BJ (cell line): ENCODE measurements at places on chromosomes 11 and 22. TPM values are rescaled to one million over a fixed set of nuclear protein-coding genes. Genes with fewer than 3 reads are reported as not detected.

Gene KDM2A
- 44.9 and 63.5 TPM in 2 replicates for polyA plus RNA-seq

- no peak for DNase-seq
Measured at GRCh38 chr11:80371931-80372330, 931.1 kb upstream of the TENM4 start.

DNA sequence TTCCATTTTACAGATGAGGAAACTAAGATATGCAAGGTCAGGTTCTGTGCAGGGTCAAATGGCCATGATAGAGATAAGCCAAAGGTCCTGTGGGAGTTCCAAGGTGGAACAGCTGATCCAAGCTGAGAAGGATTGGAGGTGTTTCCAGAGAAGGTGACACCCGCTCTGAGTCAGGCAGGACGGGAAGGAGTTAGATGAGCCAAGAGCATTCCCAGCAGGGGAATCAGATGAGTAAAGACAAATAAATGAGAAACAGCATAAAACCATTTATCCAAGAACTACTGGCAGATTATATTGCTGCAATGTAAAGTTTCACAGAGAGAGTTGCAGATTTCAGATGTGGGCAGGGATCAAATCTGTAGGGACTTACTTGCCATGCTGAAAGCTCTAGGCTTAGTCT lies 18.9 kb upstream of the HEPHL1 start:
- DNase-seq = no peak

DNA sequence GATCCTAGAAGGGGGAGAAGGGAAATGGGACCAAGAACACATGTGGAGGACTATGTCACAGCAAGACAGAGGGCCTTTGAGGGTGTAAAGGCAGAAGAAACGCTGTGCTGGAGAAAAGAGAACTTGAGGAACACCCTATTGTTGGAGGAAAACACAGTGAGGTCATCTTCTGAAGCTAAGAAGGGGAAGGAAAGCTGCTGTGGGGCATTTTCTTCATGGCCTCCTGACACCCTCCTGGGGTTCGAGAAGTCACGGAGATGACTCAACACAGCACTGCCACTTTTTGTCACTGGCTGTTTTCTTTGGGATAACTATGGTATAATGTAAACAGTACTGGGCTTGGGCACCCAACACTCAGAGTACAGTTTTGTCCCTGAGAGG lies 492.6 kb upstream of the CADM1 start:
- DNase-seq = no peak

Gene CCS
- 23.9 and 36.4 TPM in 2 replicates for polyA plus RNA-seq

GRCh38 chr11:19674836-19675235 lies 37.8 kb upstream of the NAV2 start:
- DNase-seq = no peak

DNA sequence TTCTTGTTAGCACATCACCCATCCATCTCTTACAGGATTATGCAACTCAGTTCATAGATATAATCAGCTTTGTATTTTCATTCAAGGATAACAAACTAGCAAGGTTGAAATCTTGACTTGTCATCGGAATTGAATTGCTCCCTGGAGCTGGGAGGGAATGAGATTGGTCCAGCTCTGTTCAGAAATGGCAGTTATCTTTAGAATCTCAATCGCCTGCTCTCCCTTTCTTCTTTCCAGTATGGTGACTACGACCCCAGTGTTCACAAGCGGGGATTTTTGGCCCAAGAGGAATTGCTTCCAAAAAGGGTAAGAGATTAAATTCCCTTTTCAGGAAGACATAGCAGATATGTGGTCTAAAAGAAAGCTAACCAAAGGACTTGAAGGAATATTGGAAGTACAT lies 51.0 kb downstream of the NF2 start:
- no peak for DNase-seq
